Thymus (tissue), 14 donors: ENCODE measurements at places on chromosomes 2 and 18. TPM values are rescaled to one million over a fixed set of nuclear protein-coding genes. Genes with fewer than 3 reads are reported as not detected.

GRCh38 chr2:171159372-171160118 lies 1.1 kb downstream of the TLK1 start:
- peak; percentile 56 for DNase-seq
- no peaks in the 10 kb centered on the region for H3K36me3 ChIP-seq
- H3K4me3 ChIP-seq = peak overlapping the region; percentile 77

GRCh38 chr2:98559581-98559980 lies 48.7 kb downstream of the COA5 start:
- H3K27ac ChIP-seq = peak overlapping the region; percentile 67
- H3K27me3 ChIP-seq = no peaks in the 10 kb centered on the region
- no peak for DNase-seq

- DNase-seq = no peak
- H3K27ac ChIP-seq = peak overlapping the region; percentile 64
- H3K36me3 ChIP-seq = no peaks in the 10 kb centered on the region
- H3K27me3 ChIP-seq = peaks cover 5% of the 10 kb centered on the region
- H3K4me3 ChIP-seq = no peak overlapping the region
These were observed 16.9 kb downstream of the CYP26B1 start for GRCh38 chr2:72130659-72131360.

- no peaks in the 10 kb centered on the region for H3K36me3 ChIP-seq
- DNase-seq = no peak
- H3K27me3 ChIP-seq = no peaks in the 10 kb centered on the region
- no peak overlapping the region for H3K27ac ChIP-seq
These were observed 1604.8 kb upstream of the ZEB2 start for GRCh38 chr2:146124741-146125140.

- peaks cover 50% of the 10 kb centered on the region for H3K27me3 ChIP-seq
- peaks cover 8% of the 10 kb centered on the region for H3K4me1 ChIP-seq
- no peaks in the 10 kb centered on the region for H3K36me3 ChIP-seq
- no peak overlapping the region for H3K4me3 ChIP-seq
- no peak for DNase-seq
- H3K27ac ChIP-seq = no peak overlapping the region
These were observed 9.7 kb downstream of the OSR1 start for GRCh38 chr2:19348692-19349091.

The C2orf78 gene
- not detected for total RNA-seq
